Thoracic aorta (tissue), 2 donors: ENCODE measurements at places on chromosomes 1 and 21. TPM values are rescaled to one million over a fixed set of nuclear protein-coding genes. Genes with fewer than 3 reads are reported as not detected.

IFI44L gene
- total RNA-seq, result 18.7 TPM

ADAMTS4 gene
- total RNA-seq, result 15.0 TPM

RGS13 gene
- 1.1 TPM for total RNA-seq

MATN1 gene
- total RNA-seq, result 1.5 TPM

C1orf174 gene
- total RNA-seq, result 19.0 TPM

SYPL2 gene
- 6.1 TPM for total RNA-seq

- H3K4me1 ChIP-seq, result peaks cover 8% of the 10 kb centered on the region
- DNase-seq, result no peak
- no peak overlapping the region for H3K4me3 ChIP-seq
- H3K27ac ChIP-seq, result no peak overlapping the region
- H3K27me3 ChIP-seq, result no peaks in the 10 kb centered on the region
These were observed 524.1 kb downstream of the PTBP2 start for GRCh38 chr1:97245682-97246081.

GRCh38 chr1:234980291-234980644, 148.4 kb downstream of the TOMM20 start:
- no peaks in the 10 kb centered on the region for H3K36me3 ChIP-seq
- peak overlapping the region; percentile 25 for H3K4me3 ChIP-seq
- peaks cover 38% of the 10 kb centered on the region for H3K4me1 ChIP-seq
- no peak for DNase-seq
- H3K27ac ChIP-seq, result peak overlapping the region; percentile 93
- H3K27me3 ChIP-seq, result no peaks in the 10 kb centered on the region

GRCh38 chr1:198238121-198238520, 81.3 kb downstream of the NEK7 start:
- DNase-seq, result no peak
- no peak overlapping the region for H3K27ac ChIP-seq
- no peaks in the 10 kb centered on the region for H3K27me3 ChIP-seq
- H3K36me3 ChIP-seq, result no peaks in the 10 kb centered on the region

DNA sequence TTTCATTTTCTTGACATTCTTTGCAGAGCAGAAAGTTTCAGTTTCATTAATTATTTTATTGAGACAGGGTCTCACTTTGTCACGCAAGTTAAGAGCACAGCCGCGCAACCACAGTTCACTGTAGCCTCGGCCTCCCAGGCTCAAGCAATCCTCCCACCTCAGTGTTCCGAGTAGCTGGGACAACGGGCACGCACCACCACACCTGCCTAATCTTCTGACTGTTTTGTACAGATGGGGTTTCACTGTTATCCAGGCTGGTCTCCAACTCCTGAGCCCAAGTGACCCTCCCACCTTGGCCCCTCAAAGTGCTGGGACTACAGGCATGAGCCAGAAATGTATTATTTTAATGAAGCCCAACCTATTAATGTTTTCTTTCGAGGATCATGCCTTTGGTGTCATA, 3.0 kb upstream of the SPATC1L start:
- no peak for DNase-seq
- no peak overlapping the region for H3K27ac ChIP-seq
- H3K27me3 ChIP-seq, result no peaks in the 10 kb centered on the region
- no peak overlapping the region for H3K4me3 ChIP-seq
- peaks cover 29% of the 10 kb centered on the region for H3K36me3 ChIP-seq
- no peaks in the 10 kb centered on the region for H3K4me1 ChIP-seq

DNA sequence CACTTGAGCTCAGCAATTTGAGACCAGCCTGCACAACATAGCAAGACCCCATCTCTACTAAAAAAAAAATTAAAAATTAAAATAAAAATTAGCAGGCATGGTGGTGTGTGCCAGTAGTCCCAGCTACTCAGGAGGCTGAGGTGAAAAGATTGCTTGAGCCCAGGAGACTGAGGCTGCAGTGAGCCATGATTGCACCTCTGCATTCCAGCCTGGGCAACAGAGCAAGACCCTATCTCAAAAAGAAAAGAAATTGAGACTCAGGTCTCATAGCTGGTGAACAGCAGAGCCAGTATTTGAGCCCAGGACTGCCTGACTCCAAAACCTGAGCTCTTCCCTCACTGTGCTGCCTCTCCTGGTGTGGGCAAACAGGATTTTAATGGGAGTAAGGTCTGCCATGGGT, 28.4 kb upstream of the RCAN3 start:
- H3K4me3 ChIP-seq, result no peak overlapping the region
- no peaks in the 10 kb centered on the region for H3K27me3 ChIP-seq
- no peak for DNase-seq
- H3K36me3 ChIP-seq, result no peaks in the 10 kb centered on the region
- H3K4me1 ChIP-seq, result no peaks in the 10 kb centered on the region
- no peak overlapping the region for H3K27ac ChIP-seq

- H3K4me3 ChIP-seq, result no peak overlapping the region
- H3K27me3 ChIP-seq, result no peaks in the 10 kb centered on the region
- no peak overlapping the region for H3K27ac ChIP-seq
- no peaks in the 10 kb centered on the region for H3K36me3 ChIP-seq
- no peak for DNase-seq
- peaks cover 23% of the 10 kb centered on the region for H3K4me1 ChIP-seq
These were observed 65.5 kb upstream of the BACH1 start for GRCh38 chr21:29233256-29233546.

DNA sequence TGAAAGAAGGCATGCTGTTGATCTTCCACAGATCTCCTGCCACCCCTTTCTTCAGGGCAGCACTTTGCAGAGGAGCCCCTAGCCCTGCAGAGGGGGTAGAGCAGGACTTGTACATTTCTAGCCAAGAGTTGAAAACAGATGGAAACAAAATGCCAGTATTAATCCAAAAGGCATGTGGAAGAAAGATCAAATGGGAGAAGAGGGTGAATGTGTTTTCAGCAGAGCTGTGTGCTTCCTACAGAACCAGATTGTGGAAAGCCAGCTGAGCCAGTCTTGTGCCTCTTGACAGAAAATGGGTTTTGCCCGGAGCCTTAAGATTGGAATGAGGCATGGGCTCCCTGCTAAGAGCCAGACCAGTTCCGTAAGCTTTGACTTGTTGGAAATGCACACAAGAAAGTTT, 105.2 kb upstream of the TSPAN2 start:
- H3K4me1 ChIP-seq, result peaks cover 30% of the 10 kb centered on the region
- H3K36me3 ChIP-seq, result no peaks in the 10 kb centered on the region
- no peaks in the 10 kb centered on the region for H3K27me3 ChIP-seq

GRCh38 chr1:6209661-6210580, 4.0 kb downstream of the RNF207 start:
- peaks cover 13% of the 10 kb centered on the region for H3K4me1 ChIP-seq
- H3K36me3 ChIP-seq, result no peaks in the 10 kb centered on the region
- H3K27me3 ChIP-seq, result no peaks in the 10 kb centered on the region
- DNase-seq, result no peak

DNA sequence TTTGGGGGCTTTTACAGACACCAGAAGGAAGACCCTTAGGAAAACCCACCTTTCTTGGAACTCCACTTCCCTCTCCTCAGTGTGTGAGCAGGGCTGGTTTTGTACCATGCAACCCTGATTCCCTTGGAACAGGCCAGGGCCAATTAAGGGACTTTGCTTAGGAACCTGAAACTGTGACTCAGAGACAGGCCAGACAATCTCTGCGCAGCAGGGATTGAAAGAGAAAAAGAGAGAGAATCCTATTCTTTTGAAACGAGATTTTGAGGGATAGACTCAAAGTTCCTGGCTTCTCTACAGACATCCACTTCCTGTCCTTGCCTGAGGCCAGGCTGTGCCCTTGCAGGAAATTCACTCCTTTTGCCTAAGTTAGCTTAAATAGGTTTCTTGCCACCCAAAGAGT, 23.1 kb upstream of the C1orf198 start:
- no peak overlapping the region for H3K27ac ChIP-seq
- no peaks in the 10 kb centered on the region for H3K4me1 ChIP-seq
- no peak overlapping the region for H3K4me3 ChIP-seq
- no peaks in the 10 kb centered on the region for H3K36me3 ChIP-seq

DNA sequence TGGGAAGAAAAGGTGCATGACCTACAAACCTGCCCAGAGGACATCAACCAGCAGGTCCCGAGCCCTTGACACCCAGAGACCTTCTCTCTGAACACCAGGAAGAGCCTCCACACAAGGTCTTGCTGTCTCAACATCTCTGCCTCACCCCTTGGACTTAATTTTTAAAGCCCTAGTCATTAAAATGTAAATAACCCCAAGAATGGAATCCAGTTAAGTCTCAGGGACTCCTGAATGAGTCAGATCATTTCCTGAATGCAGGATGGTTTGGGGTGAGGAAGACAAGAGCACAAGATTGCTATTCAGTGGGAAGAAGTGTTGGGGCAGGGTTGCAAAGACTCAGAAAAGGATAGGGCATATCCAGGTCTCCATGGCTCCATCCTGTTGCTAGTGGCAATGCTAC, 17.8 kb upstream of the GRIK3 start:
- H3K4me3 ChIP-seq, result no peak overlapping the region
- no peaks in the 10 kb centered on the region for H3K4me1 ChIP-seq
- H3K27me3 ChIP-seq, result no peaks in the 10 kb centered on the region
- H3K27ac ChIP-seq, result no peak overlapping the region

DNA sequence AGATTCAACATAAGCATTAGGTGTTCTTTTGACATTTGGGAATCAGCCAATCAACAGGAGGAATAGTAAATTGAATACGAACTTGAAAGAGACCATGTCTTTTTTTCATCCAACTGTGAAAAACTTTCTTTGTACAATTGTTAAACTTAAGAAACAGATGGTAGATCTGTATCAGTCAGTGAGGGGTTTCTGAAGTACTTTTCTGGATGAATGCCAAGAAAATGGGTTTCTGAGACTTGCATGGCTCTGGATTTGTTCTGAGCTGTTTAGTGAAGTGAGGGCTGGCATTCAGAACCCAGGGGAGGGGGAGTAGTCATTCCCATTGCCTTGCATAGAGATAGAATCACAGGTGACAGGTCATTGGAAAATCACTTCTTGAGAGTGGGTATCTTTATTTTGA, 37.4 kb downstream of the PTPRC start:
- no peak overlapping the region for H3K4me3 ChIP-seq
- H3K27ac ChIP-seq, result no peak overlapping the region

DNA sequence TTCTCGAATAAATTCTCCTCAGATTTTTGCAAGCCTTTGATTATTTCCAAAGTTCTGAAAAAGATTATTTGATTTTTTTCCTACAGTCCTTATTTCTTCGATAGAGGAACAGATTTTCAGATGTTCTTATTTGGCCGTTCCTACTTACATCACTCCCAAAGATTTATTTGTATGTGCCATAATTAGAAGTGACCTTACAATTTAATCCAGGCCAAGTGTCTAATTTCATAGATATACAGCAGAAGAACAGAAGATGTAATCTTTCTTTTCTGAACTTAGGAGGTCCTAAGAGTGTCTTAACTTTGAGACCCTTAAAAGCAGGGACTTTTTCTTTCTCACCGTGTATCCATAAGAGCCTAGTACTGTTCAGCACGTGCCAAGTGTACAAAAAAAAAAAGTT, 46.3 kb downstream of the MAP10 start:
- no peak for DNase-seq
- no peaks in the 10 kb centered on the region for H3K4me1 ChIP-seq
- no peaks in the 10 kb centered on the region for H3K36me3 ChIP-seq
- no peak overlapping the region for H3K4me3 ChIP-seq
- H3K27me3 ChIP-seq, result no peaks in the 10 kb centered on the region

DNA sequence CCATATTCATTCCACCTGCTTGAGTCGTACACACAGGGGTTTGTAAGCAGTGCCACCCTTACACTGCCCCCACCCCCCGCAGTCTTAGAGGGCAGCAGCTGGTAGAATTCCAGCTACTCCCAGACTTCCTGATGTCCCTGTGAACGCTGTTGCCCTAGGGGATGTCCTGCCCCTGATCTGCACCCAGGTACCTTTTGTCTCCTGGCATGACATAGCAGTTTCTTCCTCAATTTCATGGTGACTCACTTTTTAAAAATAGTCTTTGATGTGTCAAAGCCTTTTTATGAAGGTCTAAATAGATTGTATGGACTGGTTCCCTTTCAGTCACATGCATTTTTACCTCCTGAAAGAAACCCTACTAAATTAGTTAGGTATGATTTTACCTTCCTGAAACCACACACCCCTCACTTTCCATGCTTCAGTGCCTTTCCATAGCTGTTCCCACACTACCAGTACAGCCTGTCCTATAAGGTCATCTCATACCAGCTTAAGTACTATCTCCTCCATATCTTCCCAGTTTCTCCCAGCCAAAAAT, 76.4 kb downstream of the ST3GAL3 start:
- H3K27me3 ChIP-seq, result no peaks in the 10 kb centered on the region
- H3K36me3 ChIP-seq, result no peaks in the 10 kb centered on the region
- H3K4me3 ChIP-seq, result no peak overlapping the region
- H3K4me1 ChIP-seq, result no peaks in the 10 kb centered on the region
- no peak for DNase-seq
- no peak overlapping the region for H3K27ac ChIP-seq

- no peak for DNase-seq
- no peak overlapping the region for H3K4me3 ChIP-seq
- H3K4me1 ChIP-seq, result no peaks in the 10 kb centered on the region
- no peak overlapping the region for H3K27ac ChIP-seq
These were observed 21.4 kb downstream of the IGFN1 start for GRCh38 chr1:201212056-201212455.

DNA sequence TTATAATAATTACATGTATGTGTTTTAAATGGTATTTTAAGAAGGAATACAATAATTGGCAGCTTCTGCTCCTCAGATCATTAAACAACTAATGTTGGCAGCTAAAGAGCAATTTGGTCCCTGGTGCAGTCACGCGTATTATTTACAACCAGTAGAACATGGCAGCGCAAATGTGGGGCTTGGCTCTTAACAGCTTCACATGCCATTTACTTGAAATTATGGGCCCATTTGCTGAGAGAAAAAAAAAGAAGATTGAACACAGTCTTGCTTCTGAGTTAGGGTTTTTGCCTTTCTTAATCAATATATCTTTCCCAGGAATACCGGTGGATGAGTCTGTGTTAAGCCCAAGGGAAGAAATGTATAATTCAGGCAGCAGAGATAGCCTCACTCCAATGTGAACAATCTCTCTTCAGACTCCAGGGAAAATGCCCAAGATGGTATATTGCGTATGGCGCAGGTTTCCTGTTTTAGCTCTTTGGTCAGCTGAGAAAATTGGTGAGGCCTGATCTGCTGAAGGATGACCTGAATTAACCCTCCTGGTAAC, 174.5 kb downstream of the DISC1 start:
- H3K4me3 ChIP-seq, result no peak overlapping the region
- no peaks in the 10 kb centered on the region for H3K4me1 ChIP-seq
- H3K27ac ChIP-seq, result no peak overlapping the region
- H3K36me3 ChIP-seq, result no peaks in the 10 kb centered on the region
